ENCODE measurements at places on chromosomes 2 and 18.

GRCh38 chr2:86673986-86674670 is 46.0 kb upstream of the RMND5A start:
- no peak for DNase-seq

DNA sequence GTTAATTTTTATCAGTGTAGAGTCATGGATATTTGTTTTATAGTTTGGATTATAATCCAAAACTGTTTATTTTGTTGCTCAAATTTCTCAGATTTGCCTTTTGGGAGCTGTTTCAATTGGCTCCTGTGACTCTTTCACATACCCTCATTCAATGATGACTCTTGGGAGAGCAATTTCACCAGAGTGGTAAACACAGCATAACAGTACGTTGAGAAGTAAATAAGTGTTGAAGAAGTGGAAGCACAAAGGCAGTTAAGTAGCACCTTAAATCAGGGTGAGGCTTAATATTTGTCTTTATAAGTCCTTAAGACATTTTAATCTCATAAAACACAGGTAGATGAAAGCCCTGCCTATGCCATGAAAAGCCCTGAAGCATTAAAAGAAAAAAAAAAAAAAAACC is 17.1 kb upstream of the SLC39A10 start:
- DNase-seq, result no peak

DNA sequence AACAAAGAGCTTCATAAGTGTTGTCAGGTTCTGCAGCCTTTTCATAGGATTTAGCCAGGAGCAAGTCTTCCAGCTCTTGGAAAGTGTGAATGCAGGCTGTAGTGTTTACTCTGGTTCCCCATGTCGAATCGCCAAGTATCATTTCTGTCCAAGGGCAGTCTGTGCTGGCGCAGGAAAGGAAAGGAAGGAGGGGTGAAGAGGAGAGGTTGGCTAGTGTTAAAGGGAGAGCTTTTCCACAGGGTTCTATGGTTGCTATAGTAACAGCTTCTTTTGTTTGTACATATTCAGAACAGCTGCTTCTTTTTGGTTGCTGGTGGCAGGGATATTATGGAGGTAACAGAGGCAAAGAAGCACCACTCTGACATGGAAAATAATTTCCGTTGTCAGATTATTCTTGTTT is 69.9 kb downstream of the KCNH7 start:
- no peak for DNase-seq

DNA sequence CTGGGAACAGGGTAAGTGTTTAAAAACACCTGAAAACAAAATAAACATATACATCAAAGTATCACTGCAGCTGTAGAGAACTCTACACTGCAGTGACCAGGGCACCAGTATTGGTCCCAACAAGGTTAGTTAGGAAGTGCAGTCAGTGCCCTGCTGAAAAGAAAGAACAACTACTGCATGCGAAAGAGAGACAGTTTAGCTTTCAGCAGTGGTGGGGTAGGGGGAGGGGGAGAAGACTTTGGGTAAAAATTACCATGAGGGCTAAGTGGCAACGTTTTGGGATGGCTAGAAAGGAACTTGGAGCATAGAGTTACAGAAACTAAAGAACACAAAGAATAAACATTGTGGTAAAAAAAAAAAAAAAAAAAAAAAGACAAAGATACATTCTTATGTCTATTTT is 112.1 kb downstream of the UPP2 start:
- DNase-seq, result no peak

- no peak for DNase-seq
Measured at GRCh38 chr2:220129391-220129790, 502.0 kb downstream of the SLC4A3 start.

DNA sequence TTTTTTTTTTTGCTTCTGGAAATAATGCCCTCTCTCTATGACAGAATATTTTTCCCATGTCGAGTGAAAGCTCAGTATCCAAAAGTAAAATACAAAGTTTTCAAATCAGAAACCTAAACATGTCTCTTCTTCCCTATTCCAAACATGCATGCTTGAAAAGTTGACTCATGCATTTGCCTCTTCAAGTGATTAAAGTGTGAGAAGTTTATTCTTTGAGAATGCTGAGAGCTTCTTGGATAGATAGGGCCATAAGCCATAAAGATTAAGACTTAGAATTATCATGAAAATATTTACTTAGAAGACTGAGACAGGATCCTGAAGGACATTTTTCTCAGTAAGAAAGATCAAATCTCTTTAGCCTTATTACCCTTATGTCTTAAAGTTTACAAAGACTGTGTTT is 98.6 kb upstream of the EPB41L5 start:
- no peak for DNase-seq

- DNase-seq, result no peak
Measured at GRCh38 chr2:214549946-214550345, 139.1 kb downstream of the VWC2L start.

DNA sequence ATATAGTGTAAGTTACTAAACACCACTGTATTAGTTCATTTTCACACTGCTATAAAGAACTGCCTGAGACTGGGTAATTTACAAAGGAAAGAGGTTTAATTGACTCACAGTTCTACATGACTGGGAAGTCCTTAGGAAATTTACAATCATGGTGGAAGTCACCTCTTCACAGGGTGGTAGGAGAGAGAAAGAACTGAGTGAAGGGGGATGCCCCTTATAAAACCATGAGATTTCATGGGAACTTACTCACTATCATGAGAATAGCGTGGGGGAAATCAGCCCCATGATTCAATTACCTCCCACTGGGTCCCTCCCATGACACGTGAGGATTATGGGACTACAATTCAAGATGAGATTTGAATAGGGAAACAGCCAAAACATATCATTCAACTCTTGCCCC is 618.0 kb downstream of the NYAP2 start:
- no peak for DNase-seq

DNA sequence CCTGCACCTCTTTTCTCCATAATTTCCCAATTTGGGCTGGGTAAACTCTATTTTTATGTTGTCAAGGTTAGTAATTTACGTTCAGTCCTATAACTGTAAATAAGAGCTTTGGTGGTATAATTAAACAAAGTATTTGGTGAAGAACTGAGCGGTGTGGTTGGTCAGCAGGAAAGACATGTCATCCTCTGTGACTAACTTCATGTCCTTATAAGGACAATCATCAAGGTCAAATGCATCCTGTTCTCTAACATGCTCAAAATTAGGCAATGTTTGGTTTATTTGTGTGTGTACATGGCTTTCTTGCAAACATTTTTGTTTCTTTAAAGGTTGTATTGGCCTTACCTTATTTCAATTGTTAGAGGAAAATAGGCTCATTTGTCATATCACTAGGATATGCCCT is 121.5 kb upstream of the NABP1 start:
- no peak for DNase-seq

- DNase-seq, result peak; percentile 63
Measured at GRCh38 chr18:79680100-79680879, 687 bp downstream of the CTDP1 start.

DNA sequence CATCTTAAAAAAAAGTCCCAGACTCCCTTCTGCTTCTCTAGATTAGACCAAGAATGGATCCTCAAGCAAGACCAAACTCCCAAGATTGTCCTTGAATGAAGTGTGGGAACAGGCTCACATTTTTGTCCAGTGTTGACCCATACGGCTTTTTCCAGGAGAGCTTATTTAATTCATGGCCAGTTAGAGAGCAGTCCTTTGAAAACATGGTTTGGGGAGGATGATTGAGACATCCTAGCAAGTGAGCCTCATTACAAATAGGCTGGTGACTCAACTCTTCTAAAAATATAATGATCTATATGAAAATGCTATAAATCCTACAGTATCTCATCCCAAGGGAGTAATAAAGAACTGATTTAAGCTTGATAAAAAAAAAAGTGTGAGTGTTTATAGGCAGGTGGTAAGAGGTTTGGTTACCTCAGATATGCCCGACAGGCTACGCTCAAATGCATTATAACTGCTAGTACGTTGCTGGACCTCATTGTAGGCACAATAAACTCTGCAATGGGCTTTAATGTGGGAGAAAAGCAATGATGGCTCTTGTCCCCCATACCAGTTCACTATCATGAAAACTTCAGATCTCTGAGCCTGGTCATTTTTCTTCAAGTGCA is 17.0 kb downstream of the ANKRD29 start:
- no peak for DNase-seq

DNA sequence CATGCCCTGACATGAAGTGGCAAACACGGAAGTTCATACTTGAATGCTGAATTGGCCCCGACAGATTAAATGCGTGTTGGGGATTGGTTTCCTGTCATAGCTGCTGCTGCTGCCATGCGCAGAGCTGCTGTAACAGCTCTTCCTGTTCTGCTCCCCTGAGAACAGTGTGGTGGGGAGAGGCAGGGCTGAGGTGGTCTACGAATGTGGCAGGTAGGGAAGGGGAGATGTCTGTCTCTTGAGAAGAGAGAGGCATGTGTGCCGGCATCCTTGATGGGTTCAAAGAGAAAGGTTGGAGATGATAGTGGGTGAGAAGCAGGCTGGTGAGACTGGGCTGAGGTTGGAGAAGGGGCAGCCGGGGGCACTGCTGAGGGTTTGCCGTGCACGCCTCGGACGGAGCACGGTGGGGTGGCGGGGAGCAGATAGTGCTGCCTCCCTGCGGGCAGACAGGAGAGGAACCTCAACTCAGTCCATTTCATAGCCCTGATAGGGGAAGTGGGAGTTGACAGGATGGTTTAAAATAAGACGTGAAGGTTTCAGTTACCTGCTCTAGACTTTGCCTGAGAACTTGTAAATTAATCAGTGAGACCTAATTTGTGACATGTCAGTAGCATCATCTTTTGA is 46.1 kb downstream of the TMEM185B start:
- DNase-seq, result no peak

DNA sequence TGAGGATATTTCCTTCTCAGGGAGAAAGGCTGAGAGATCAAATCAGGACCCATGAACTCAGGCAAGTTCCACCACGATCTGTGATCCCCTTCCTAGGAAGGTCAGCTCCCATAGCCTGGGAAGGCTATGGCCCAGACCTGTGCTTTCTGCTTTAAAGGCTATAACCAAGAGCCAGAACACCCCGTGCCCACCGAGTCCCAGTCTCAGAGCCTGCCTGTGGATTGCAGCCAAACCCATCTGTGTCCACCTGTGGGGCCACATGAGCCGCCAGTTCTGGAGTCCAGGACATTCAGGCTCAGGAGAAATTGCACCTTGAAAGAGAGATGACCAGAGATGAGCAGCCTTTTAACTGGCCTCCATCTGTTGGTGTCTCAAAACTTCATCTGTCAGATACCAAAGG is 46.9 kb downstream of the MAL start:
- peak; percentile 28 for DNase-seq

GRCh38 chr2:234989183-234989701 is 37.4 kb downstream of the SH3BP4 start:
- peak; percentile 64 for DNase-seq

DNA sequence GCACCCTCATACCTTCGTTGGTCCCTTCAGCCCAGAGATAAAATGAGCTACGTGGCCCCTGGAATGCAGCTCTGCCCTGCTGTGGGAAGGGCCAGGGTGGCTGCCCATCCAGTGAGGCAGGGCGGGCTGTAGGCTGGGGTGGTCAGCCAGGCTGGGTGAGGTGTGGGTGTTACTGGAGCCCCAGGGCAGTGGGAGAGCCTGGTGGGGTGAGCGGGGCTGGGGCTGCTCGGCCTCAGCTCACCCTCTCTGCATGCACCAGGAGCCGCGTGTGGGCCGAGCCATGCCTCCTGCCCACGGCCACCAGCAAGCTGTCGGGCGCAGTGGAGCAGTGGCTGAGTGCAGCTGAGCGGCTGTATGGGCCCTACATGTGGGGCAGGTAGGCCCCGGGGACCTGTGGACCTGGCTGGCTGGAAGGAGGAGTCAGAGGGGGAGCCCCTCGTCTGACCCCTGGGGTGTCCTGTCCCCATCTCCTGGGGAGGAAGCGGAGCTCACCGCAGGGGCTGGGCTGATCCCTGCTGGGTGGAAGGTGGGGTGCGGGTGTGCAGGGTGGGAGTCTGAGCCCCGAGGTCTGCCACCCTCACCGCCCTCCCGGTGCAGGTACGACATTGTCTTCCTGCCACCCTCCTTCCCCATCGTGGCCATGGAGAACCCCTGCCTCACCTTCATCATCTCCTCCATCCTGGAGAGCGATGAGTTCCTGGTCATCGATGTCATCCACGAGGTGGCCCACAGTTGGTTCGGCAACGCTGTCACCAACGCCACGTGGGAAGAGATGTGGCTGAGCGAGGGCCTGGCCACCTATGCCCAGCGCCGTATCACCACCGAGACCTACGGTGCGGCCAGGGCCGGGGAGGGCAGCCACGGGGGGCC is 5.5 kb downstream of the RNPEPL1 start:
- DNase-seq, result no peak

- DNase-seq, result no peak
Measured at GRCh38 chr18:24497031-24497754, 36.8 kb downstream of the HRH4 start.

DNA sequence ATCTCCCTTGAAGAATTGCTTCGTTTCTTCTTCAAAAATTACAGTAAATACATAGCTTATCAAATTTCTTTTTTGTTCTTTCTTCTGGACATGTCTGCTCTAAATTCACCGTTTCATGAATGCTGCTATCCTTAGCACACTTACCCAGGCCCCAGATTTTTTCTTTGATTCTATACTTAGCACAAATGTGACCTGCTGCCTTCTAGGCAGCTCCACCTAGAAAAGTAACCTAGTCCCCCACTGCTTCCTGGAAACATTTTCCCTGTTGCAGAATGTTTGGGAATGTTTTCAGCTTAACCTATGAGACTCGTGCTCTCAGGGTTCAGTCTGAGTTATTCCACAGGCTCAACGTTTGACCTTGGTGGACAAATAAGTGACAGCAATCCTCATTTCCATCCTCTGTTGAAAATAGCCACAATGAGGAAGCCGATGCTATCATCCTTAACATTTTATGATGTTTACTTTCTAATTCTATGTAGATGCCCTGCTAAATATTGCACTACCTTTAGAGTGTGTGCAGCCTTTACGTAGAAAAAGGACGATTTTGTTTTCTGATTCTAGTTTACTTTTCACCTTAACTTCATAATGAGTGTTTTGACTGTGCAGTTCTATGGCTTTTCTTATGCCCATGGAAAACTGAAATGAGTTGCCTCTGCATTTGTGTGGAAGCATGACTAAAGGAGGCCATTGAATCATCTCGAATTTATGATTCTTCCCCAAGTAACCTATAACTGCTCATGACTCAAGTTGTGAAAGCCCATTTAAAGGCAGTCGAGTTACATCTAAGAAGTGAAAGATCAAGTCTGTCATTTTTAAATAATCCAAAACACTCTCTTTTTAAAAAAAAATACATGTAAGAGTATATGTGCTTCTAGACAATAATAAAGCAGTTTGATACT is 47.7 kb downstream of the TMEM182 start:
- no peak for DNase-seq

Measured in PC-9 (cell line).